ENCODE measurements at places on chromosomes 1 and 21.

- peak; percentile 67 for DNase-seq
Measured at GRCh38 chr1:172167796-172168596, 252.5 kb upstream of the C1orf105 start.

DNA sequence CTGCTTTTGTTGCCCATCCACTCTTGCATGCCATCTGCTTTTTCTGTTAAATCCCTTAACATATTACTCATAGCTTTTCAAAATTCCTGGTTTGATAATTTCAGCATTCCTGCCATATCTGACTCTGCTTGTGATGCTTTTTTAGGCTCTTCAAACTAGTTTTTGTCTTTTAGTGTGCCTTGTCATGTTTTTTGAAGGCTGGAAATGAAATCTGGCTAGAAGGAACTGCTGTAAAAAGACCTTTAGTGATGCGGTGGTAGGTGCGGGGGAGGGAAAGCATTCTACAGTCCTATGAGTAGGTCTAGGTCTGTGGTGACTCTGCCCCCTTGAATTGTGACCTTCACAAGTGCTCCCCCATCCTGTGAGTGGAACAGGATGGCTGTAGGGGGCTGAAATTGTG lies 15.0 kb upstream of the S100B start:
- no peak for DNase-seq

- no peak for DNase-seq
Measured at GRCh38 chr1:160053548-160054365, 16.2 kb downstream of the KCNJ10 start.

DNA sequence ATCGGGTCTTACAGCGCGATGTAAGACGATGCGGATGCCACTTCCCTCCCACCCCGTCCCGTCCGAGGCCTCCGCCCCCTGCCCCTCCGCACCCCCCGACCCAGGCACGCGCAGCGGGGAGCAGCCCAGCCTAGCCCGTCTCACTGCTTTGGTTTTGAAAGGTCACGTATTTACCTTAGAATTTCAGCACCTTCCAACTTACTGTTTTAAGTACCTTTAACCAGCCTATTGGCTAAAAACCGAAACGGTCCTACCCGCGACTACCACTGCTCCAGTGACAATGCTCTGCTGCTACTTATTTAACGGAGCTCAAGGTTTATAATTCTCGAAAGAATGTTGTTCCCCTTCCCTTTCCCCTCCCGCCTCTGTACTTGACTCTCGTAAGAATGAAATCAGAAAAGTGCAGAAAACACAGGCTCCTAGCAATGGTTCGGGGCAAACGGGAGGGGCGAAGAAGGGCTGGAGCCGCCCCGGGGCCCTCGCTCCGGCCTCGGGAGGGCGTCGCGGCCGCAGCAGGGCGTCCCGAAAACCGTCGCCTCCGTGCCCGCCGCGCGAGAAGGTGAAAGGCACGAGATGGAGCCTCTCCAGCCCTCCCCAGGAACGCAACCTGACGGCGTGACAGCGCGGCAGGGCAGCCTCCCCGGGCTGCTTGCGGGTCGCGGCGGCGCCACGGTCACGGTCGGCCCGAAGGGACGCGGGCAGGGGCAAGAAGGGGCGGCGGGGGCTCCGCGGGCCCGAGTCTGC lies 667 bp downstream of the TMEM50B start:
- DNase-seq: peak; percentile 38

GRCh38 chr1:193533853-193534252 lies 347.4 kb upstream of the B3GALT2 start:
- peak; percentile 96 for DNase-seq

DNA sequence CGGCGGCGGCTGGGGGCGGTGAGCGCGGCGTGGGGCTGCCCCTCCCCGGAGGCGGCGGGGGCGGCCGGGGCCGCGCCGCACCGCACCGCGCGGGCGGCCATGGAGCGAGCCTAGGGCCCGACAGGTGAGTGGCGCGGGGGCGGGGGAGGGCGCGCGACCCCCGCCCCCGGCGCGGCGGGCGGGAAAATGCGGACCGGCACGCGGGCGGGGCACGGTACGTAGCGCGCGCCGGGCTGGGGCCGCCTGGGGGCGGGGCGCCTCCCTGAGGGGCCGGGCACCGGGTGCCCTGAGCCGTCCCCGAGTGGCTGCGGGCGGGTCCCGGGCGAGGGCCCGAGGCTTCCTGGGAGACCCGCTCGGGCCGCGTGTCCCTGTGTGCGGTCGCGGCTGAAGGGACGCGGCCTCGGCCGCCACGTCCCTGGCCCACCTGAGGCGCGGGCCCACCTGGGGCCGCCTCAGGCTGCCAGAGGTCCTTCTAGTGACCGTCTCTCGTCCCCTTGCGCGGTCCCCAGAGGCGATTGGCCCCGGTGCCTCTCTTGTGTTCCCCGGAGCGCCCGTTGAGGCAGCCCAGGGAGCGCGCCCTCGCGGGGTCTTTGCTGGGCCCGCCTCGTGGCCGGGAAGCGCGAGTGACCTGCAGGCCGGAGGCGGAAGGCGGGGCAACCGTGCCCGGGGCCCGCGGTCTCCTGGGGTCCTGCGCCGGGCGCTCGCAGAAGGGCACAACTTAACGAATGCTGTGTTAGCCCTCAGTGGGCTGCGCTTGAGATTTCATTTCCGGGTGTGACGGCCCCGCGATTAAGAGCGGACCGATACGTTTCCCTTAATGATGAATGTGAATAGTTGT lies 500 bp downstream of the FAM20B start:
- peak; percentile 77 for DNase-seq

GRCh38 chr1:61299463-61299862 lies 217.1 kb downstream of the NFIA start:
- no peak for DNase-seq

DNA sequence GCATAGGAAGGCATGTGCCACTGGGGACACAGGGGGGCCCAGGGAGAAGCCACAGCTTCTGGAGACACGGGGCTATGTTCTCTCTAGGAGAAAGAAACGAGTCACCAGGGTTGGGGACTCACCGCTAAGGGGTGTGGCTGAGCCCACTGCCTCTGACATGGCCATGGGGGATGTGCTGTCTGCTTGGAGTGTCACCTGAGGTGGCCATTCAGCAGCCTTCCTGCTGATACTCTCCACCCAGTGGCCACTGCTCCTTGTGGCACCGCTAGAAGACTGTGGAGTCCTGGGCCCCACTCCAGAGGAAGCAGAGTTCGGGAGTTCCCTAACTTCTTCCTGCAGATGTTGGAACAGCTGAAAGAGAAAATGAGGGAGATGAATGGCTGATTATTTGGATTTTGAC lies 91.2 kb upstream of the SLC45A1 start:
- no peak for DNase-seq

- DNase-seq: no peak
Measured at GRCh38 chr1:165481820-165482532, 37.0 kb upstream of the RXRG start.

DNA sequence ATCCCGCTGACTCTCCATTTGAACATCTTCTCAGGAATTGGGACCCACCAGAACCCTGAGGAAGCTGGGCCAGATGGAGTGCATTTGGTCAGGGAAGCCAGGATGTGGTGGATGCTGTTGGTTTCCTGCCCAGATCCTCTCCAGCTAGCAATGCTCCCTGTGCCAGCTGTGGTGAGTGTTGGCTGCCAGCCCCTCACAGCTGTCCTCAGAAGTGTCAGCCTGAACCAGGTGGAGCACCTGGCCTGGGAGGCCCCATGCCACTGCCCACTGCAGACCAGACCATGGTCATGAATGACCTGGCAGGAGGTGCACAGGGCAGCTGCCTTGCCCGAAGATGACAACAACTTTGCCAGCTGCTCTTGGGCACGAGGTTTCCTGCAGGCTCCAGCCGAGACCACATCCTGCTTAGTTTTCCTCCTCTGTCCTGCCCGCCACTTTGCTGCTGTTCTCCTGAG lies 54.4 kb downstream of the PRSS38 start:
- DNase-seq: no peak

DNA sequence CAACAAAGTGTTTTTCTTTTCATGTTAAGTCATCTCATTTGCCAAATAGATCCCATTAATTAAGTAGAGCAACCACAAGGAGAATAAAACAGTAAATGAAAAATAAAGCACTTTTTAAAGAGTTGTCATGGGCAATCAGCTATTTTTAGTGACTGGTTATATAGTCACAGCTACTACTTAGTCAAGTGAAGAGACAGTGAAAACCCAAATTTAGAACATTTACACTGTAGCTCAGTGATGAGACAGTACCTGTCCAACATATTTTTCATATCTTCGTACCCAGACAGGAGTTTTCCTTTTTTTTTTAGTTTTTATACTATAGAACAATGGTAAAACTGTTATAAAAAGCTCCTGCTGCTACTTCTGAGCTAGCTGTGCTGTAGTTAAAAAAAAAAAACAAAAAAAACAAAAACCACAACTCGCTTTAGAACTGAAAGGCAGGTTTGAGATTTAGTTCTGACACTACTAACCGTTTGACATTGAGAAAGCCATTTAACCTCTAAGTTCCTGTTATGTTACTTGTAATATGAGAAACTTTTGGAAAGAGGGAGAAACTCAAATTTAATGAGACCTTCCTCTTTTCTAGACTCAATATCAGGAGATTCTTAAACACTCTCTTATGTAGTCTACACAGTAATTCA lies 777.5 kb downstream of the ADGRL2 start:
- DNase-seq: no peak

- DNase-seq: no peak
Measured at GRCh38 chr1:59994302-59995198, 68.0 kb upstream of the CYP2J2 start.

DNA sequence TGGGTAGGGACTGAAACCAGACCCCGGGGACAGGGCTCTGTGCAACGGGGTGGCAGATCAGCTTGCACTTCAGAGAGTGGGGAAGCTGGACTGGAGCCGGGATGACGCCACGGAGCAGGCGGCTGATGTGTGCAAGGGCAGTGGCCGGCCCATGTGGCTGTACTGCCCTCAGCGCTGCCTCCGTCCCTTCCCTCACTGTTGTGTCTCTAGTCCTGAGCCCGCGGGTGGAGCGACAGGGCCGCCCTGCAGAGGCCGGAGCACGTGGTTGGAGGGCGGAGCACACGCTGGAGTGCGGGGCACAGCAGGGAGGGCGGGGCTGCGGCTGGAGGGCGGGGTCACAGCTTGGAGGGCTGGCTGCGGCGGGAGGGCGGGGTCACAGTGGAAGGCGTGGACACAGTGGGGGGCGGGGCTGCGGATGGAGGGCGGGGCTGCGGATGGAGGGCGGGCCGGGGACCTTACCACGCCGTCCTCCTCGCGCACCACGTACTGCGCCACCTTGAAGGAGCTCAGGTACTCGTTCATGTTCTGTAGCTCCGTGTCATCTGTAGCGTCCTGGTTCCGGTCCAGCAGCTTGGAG lies 52.4 kb downstream of the CHD5 start:
- peak; percentile 40 for DNase-seq
